ENCODE measurements at places on chromosomes 4 and X.
A peak's percentile ranks its signal among the peaks of the same experiment; 100 is the strongest.

- DNase-seq: no peak
Measured at GRCh38 chr4:184386271-184386781, 88.0 kb downstream of the IRF2 start.

- no peak for DNase-seq
Measured at GRCh38 chr4:98586962-98587354, 71.5 kb downstream of the TSPAN5 start.

GRCh38 chrX:120653000-120653399 is 23.1 kb upstream of the C1GALT1C1 start:
- DNase-seq: no peak

DNA sequence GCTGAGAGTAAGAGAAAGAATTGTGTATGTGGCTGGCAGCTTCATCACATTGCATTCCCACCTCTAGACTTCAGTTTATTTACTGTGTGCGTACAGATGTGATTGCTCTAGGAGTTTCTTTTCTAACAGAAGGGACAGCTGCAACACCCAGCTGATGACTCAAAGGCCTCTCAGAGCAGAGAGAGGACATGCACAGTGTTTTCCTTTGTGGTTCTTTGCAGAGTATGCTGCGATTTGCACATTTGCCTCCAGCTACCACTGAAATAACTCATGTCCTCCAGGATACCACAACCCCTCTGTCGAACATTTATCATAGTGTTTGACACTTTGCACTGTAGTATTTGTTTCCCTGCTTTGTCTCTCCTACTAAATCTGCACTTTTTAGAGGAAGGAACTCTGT is 294.1 kb downstream of the STIM2 start:
- no peak for DNase-seq

DNA sequence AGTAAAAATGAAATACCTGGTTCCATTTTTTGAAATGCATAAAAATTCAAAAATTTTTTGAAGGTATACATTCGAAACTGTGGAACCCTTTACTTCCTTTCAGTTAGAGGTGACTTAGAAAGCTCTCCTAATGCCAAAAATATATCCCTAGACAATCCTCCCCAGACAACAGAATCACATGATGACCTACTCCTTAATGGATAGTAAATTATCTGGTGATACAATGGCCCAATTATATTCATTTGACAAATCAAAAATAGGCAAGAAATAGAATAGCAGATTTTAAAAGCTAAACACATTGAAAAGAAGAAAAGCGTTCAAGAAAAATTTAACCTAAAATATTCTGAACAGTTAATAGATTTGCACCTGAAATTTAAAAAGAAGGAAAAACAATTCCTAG is 3.5 kb upstream of the UGT2A2 start:
- DNase-seq: no peak

DNA sequence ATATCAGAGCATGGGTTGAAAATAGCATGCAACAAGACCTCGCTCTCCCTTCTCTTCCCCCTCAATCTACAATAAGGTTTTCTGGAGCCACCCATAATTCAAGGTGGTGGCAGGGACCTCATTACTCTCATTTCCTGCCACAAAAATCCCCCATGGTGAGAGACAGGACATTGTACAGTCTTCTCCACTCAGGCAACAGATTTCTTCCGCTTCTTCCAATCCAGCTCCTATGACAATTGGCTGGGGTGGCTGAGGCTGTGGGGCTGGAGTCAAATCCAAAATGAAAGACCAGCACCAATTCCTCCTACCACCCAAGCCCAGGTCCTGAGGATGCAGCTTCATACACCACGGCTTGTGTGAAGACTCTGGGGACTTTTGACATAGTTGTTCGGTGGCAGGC is 40.3 kb upstream of the NKRF start:
- no peak for DNase-seq

GRCh38 chrX:104335756-104336155 is 81.0 kb upstream of the ESX1 start:
- DNase-seq: no peak

DNA sequence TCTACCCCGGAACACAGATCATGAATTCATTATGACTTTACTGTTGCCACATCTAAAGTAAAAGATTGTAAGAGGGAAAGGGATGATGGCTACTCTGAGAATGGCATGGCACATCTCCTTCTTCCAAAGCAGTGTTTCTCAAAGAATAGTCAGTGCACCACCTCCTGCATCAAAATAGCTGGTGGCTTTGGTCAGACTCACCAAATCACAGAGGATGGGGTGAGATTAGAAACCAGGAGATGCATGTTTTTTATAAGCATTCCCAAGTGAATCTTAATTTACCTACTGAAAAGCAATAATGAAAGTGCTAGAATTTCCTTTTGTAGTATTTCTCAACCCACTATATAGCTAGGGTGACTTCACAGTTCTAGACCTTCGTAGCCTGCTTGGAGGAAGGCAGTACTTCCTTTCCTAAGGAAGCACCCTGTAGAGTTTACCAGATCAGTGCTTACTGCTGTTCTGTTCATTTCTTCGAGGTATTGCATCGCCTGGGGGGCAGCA is 340.8 kb upstream of the KLF3 start:
- DNase-seq: no peak

- DNase-seq: no peak
Measured at GRCh38 chrX:107442914-107443527, 6.4 kb upstream of the FRMPD3 start.

DNA sequence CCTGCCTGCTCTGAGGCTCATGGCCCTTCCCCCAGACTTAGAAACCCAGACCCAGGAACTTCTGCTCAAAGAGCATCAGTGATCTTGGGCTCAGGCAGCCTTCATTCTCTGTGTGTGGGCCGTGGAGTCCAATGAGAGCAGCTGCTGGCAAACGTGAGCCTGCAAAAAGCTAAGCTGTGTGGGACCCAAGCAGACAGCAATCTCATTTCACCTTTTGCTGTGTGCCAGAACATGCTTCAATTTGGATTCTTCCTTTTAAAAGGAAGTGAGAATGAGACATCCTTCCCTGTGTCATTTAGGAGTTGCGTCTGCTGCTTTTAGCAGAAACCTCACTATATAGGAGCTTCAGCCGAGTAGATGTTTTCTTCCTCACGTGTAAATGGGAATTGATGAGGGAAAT is 238.5 kb downstream of the EVC2 start:
- DNase-seq: no peak

DNA sequence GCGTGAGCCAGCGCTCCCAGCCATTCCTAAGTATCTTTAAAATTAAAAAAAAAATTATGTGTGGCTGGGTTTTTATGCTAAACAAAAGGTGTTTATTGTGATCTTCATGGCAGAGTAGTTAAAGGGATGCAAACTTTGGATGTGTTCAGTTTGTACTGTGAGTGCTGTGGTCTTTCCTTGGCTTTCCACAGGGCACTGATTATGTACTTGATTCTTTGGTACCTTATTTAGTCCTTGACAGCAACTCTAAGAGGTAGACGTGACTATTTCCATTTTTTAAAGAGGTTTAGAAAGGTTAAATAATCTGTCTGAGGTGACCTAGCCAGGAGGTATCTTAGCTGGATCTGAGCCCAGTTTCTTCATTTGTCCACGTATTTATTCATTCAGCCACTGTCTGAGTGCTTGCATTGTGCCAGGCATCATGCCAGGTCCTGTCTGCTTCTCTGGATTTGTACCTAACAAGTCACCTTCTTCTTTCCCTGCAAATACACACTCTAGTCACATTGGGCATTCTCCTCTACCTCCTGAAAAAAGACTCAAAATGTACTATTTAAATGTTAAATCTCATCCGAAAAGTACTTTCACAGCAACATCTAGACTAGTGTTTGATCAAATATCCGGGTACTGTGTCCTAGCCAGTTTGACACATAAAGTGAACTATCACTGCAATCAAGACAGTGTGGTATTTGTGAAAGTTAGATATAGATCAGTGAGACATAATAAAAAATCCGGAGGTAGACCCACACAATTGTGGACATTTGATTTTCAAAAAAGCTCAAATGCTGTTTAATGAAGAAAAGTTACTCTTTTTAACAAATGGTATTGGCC is 31.5 kb downstream of the WWC2 start:
- no peak for DNase-seq

DNA sequence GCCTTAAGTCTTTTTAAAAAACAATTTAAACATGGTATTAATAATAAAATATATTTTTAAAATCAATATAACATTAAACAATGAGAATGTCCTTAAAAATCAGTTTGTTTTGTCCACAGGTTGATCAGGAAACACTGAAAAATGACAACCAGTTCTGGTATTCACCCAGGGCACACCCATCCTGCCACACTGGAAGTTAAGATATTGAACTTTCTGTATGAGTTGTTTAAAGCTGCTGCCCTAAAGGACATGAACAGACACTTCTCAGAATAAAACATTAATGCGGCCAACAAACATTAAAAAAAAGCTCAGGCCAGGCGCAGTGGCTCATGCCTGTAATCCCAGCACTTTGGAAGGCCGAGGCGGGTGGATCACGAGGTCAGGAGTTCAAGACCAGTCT is 15.0 kb upstream of the HOPX start:
- no peak for DNase-seq

GRCh38 chr4:88522702-88523324 is 763 bp downstream of the PYURF start:
- peak; percentile 19 for DNase-seq

DNA sequence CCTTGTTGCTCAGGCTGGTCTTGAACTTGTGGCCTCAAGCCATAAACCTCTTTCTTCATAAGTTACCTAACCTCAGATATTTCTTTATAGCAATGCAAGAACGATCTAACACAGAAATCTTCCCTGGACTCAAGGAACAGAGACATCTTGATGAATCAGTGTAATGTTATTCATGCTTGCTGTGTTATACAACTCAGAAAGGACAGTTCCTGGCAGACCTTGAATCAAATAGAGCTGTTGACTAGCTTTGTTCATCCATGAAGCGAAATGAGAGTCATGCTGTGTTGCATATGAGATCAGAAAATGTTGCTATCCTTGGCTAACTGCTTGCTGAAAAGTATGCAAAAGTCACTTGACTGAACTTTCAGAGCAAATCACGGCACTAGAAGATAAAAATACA is 72.6 kb upstream of the ARHGAP24 start:
- no peak for DNase-seq

GRCh38 chr4:138982754-138983153 is 32.8 kb upstream of the NOCT start:
- DNase-seq: no peak

Measured in activated B cell treated with CpG ODN at 0.5 μM for 24 hours (primary cell).